Caco-2 (cell line): ENCODE measurements at places on chromosomes 16 and 17. TPM values are rescaled to one million over a fixed set of nuclear protein-coding genes. Genes with fewer than 3 reads are reported as not detected.

DNA sequence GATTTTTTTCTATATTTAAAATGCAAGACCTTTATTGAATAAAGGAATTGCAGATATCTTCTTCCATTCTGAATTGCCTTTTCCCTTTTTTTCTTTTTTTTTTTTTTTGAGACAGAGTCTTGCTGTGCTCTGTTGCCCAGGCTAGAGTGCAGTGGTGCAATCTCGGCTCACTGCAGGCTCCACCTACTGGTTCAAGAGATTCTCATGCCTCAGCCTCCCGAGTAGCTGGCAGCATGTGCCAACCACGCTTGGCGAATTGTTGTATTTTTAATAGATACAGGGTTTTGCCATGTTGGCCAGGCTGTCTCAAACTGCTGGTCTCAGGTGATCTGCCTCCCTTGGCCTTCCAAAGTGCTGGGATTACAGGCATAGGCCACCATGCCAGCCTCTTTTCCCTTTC, 151.5 kb downstream of the CEP112 start:
- no peak overlapping the region for H3K27ac ChIP-seq
- no peaks in the 10 kb centered on the region for H3K36me3 ChIP-seq
- H3K4me3 ChIP-seq: no peak overlapping the region
- no peaks in the 10 kb centered on the region for H3K4me1 ChIP-seq

DNA sequence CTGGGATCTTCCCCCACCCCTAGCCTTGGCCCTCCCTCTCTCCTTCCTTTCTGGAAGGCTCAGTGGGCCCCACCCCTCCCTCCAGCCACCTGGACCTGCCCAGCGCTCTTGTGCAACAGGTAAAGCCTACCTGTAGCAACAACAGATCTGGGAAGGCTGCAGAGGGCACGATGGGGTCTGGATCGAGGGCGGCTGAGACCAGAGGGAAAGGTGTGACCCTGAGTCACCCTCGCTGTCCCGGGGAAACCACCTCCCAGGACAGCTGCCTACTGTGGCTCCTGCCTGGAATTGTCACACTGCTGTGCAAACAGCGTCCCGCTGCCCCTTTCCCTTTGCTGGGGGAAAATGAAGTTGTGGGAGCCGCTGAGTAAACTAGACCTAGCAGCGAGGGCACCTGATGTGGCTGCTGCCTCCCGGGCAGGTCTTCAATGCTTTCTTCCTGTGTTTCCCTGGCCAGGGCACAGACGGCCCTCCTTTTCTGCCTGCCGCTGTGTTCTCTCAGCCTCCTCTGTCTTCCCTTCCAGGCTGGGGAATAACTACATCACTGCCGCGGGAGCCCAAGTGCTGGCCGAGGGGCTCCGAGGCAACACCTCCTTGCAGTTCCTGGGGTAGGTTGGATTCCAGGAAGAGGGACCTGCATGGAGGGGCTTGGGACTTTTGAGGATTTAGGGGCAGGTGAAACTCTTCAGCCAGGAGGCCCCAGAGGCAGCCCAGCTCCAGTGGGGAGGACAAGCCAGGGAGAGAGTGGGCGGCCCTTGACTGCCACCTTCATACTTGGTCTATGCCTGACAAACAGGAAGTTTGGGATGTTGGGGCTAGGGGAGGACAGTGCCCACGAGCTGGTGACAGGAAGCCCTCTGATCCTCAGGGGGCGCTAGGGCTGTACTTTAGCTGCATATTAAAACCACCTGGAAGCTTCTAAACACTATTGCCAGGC, 22.2 kb upstream of the CYLD start:
- H3K4me1 ChIP-seq: peaks cover 24% of the 10 kb centered on the region
- no peaks in the 10 kb centered on the region for H3K36me3 ChIP-seq
- no peaks in the 10 kb centered on the region for H3K27me3 ChIP-seq

- no peak for DNase-seq
- H3K4me3 ChIP-seq: no peak overlapping the region
- H3K27me3 ChIP-seq: no peaks in the 10 kb centered on the region
These were observed 21.9 kb upstream of the CDH5 start for GRCh38 chr16:66344533-66345145.

DNA sequence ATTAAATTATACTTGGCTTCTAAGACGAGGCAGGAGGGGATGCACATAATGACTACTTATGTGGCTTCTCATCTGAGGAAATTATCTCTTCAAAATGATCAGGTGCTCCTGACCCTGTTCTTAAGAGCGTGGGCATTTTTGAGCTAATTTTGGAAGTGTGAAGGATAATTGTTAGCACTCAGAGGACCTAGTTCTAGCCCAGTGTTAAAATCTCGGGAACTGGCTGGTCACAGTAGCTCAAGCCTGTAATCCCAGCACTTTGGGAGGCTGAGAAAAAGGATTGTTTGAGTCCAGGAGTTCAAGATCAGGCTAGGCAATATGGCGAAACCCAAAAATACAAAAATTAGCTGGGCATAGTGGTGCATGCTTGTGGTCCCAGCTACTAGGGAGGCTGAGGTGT, 103.0 kb upstream of the DHX40 start:
- DNase-seq: no peak
- H3K27me3 ChIP-seq: no peaks in the 10 kb centered on the region
- H3K4me3 ChIP-seq: no peak overlapping the region
- no peak overlapping the region for H3K27ac ChIP-seq

DNA sequence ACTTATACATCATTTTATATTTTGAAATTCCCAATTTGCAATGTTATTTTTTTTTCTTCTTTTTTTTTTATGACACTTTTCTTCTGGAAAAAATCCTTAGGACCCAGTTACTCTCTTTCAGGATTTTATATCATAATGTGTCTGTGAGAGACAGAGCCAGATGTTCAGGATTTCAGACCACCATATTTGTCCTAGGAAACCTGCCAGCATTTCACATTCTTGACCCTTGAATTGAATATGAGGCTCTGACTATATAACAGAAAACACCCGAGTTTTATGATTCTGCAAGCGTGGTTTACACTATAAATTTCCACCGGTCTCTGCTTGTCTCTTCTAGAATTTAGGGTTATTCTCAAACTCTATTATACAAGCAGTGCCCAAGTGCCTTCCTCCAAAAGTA, 621.0 kb downstream of the WWOX start:
- H3K27me3 ChIP-seq: no peaks in the 10 kb centered on the region
- H3K36me3 ChIP-seq: no peaks in the 10 kb centered on the region
- no peak overlapping the region for H3K27ac ChIP-seq

DNA sequence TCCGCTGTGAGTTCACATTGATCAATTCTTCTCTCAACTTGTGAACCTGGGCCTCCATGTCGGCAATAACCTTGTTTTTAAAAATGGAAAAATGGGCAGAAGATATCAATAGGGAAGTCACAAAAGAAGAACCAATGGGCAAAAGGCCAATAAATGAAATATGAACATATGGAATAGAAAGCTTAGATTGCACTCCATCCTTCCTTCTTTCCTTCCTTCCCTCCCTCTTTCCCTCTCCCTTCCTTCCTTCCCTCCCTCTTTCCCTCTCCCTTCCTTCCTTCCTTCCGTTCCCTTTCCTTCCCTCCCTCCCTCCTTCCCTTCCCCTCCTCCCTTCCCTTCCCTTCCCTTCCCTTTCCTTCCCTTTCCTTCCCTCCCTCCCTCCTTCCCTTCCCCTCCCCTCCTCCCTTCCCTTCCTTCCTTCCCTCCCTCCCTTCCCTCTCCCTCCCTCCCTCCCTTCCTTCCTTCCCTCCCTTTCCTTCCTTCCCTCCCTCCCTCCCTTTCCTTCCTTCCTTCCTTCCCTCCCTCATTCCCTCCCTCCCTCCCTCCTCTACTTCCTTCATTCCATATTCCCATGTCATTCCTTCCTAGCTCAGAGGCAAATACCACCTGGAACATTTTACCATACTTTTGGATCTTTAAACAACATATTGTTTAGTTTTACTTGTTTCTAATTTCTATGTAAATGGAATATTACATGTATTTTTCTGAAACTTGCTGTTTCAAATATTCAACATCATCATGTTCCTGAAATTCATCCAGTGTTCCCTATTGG, 290.7 kb upstream of the AXIN2 start:
- H3K27ac ChIP-seq: no peak overlapping the region
- no peak for DNase-seq
- H3K4me1 ChIP-seq: no peaks in the 10 kb centered on the region; the same call in 1 of the 2 replicates
- H3K27me3 ChIP-seq: no peaks in the 10 kb centered on the region

- H3K4me1 ChIP-seq: no peaks in the 10 kb centered on the region
- H3K27ac ChIP-seq: no peak overlapping the region
- H3K27me3 ChIP-seq: no peaks in the 10 kb centered on the region; the same call in 1 of the 2 replicates
- no peak overlapping the region for H3K4me3 ChIP-seq
- no peak for DNase-seq
These were observed 363.2 kb downstream of the SNX29 start for GRCh38 chr16:12339686-12340085.

DNA sequence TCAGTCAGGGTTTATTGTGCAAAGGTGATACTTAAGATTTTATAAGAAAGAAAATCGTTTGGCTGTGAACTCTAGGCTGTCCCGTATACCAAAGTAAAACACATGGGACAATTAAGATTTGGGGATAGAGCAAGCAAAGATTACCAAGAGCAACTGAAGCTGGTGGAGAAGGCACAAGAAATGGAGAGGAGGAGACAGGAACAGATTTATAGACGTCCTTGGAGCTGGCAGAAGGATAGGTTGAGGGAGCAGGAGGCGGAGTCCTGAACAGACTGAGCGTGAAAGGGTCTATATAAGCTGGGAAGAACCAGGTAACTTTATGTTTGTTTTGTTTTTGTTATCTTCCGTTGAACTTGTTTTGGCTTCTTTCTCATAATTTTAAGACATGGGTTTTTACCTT, 3.8 kb downstream of the TNRC6C start:
- no peak overlapping the region for H3K27ac ChIP-seq
- H3K4me3 ChIP-seq: no peak overlapping the region
- no peaks in the 10 kb centered on the region for H3K27me3 ChIP-seq
- no peaks in the 10 kb centered on the region for H3K36me3 ChIP-seq

DNA sequence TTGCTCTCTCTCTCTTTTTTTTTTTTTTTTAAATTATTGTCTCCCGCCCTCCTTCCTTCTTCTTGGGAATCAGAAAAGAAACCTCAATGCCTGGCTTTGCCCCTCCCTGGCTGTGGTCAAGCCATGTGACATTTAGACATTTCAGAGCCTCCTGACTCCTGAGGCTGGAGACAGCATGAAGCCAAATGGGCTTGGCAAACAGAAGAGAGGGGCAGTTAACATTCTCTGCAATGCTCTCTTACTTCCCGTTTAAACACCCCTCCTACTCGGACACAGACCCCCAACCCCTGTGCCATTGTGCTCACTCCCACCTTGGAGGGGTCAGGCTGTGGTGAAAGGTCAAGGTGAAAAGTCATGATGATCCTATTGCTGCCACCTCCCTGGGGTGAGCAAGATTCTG, 14.7 kb upstream of the MEOX1 start:
- no peak overlapping the region for H3K4me3 ChIP-seq
- no peaks in the 10 kb centered on the region for H3K36me3 ChIP-seq
- no peak for DNase-seq
- peaks cover 47% of the 10 kb centered on the region for H3K4me1 ChIP-seq
- peak overlapping the region; percentile 69 for H3K27ac ChIP-seq

GRCh38 chr17:62121025-62121730, 56.1 kb upstream of the MED13 start:
- H3K27ac ChIP-seq: peak overlapping the region; percentile 83
- H3K27me3 ChIP-seq: no peaks in the 10 kb centered on the region
- peaks cover 22% of the 10 kb centered on the region for H3K4me1 ChIP-seq
- H3K36me3 ChIP-seq: no peaks in the 10 kb centered on the region
- peak; percentile 58 for DNase-seq
- H3K4me3 ChIP-seq: no peak overlapping the region

DNA sequence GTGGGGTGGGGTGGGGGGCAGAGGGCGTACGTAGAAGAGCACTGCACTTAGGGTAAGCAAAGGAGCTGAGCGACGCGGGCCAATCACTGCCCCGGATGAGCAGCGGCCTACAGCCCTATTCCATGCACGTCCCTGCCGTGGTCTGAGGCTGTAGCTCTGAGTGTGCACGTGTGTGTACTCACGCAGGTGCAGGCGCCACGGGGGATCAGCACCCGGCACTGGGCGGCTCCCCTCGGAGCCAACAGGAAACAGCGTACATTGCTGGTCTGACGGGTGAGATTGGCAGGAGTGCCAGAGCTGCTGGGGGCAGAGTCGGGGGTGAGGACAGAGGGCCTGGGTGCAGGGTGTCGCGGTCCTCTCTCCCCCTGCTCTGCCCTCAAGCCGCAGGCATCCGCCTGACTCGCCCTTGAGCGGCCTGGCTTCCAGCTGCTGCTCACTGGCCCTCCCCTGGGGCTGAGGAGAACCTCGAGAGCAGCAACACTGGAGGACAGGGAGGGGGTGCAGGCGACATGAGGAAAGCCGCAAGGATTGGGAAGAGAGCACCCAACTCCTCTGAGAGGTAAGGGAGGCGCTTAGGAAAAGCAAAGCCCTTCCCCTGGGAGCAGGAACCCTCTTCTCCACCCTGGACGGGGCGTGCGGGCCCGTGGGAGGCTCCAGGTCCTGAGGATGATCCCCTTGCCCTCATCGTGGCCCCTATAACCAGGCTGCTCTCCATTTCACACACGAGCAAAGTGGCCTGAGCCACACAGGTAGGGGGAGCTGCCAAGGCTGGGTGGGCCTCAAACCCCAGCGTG, 57.8 kb downstream of the ENGASE start:
- H3K4me3 ChIP-seq: no peak overlapping the region
- no peak overlapping the region for H3K27ac ChIP-seq
- H3K4me1 ChIP-seq: no peaks in the 10 kb centered on the region
- DNase-seq: no peak
- peaks cover 15% of the 10 kb centered on the region for H3K27me3 ChIP-seq
- no peaks in the 10 kb centered on the region for H3K36me3 ChIP-seq

- H3K4me3 ChIP-seq: no peak overlapping the region
- no peak overlapping the region for H3K27ac ChIP-seq
- no peak for DNase-seq
- no peaks in the 10 kb centered on the region for H3K4me1 ChIP-seq
- H3K27me3 ChIP-seq: no peaks in the 10 kb centered on the region
These were observed 27.7 kb downstream of the CDIP1 start for GRCh38 chr16:4510747-4511426.

DNA sequence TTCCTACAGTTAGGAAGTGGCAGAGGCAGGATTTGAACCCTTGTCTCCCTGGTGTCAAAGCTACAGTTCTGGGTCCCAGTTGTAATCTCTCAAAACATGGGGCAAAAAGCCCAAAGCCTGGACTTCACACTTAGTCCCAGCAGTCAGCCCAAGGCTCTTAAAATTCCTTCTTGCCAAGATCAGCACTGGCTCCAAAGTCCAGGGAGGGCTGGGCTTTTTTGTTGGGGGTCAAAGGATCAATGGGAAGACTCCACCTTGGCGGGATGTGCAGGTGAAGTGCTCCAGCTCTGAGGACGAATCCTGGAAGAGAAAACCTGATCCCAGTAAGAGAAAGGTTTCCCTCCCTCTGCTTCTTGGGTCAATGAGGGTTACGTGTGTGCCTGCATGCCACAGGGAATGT, 195.5 kb downstream of the HAPSTR1 start:
- no peaks in the 10 kb centered on the region for H3K27me3 ChIP-seq
- H3K4me1 ChIP-seq: peaks cover 10% of the 10 kb centered on the region
- no peak overlapping the region for H3K27ac ChIP-seq
- no peak overlapping the region for H3K4me3 ChIP-seq

DNA sequence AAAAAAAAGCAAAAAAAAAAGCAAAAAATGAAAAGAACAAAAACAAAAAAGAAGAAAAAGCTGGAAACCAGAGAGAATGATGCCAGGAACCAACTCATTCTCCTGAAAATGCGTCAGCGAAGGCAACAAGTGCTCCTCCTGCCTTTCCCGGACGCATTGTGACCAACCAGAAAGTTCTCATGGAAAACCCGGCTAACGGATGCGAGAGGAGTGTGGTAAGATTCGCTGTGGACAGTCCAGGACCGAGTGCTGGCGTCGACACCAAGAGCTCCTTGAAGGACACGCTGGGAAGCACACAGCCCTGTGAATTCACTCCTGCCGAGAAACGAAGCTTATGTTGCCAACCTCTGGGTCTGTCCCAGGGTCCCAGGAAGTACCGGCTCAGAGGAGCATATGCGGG, 43.4 kb downstream of the METRNL start:
- DNase-seq: no peak
- H3K4me1 ChIP-seq: no peaks in the 10 kb centered on the region
- no peaks in the 10 kb centered on the region for H3K36me3 ChIP-seq

The CCL3 gene
- total RNA-seq: not detected in 2 replicates

The NUBP1 gene
- 25.3 and 28.3 TPM in 2 replicates for total RNA-seq

The SECTM1 gene
- 0.37 and 0.75 TPM in 2 replicates for total RNA-seq

The FGF11 gene
- 0.91 and 1.3 TPM in 2 replicates for total RNA-seq
